ENCODE measurements at places on chromosomes 12 and 14.

DNA sequence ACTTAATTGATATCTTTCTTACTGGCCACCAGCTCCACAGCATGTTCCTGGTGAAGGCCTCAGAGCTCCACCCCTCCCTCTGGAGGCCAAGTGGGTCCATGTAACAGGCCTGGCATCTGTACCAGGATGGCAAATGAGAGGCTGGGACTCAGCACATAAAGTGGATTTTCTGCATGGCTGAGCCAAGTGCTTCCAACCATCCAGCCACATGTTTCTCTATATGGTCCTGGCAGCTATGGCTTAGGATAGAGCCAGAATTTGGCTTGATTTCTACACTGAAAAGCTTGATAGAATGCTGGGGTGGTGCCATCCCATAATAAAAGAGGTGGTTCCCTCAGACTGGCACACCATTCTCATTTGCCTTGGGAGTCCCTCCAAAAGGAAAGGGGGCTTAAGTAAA, 94.1 kb downstream of the PAX9 start:
- no peak for DNase-seq

DNA sequence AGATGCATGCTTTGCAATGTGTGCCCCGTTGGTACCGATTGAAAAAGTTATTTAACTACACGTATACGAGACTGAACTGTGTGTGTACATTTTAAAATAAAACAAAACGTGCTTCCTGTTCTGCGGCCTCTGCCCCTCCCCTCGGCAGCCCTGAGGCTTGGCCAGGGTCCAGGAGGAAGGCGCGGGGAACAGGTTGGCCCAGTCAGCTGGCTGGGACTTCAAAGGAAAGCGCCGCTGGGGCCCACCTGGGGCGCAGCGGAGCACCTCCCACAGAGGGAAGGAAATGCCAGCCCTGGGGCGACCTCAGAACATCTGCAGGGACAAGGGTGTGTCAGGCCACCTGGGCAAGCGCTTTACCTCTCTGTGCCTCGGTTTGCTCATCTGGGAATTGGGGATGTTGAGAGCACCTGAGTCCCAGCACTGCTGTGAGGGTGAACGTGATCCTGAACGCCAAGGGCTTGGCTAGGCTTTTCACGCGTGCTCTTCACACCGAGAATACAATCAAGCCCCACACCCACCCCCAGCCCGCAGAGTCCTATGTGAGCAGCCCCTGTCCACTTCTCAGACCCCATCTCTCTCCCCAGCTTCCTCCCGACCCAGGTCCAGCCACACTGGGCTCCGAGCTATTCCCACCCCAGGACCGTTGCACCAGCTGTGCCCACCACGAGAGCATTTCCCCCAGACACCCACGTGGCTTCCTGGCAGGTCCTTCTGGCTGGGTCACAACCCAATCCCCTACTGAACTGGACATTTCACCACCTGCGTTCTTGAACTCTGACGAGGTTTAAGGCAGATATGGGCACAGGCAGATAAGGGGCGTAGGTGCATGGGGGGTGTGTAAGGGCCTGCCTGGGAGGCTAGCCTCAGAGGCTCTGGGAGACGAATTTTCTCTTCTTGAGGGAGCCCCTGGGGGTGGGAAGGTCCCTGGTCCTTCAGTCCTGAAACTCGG, 41.9 kb upstream of the NCOR2 start:
- DNase-seq: peak; percentile 70

- DNase-seq: no peak
Observed at GRCh38 chr12:116665666-116666304, 72.1 kb downstream of the SPRING1 start.

DNA sequence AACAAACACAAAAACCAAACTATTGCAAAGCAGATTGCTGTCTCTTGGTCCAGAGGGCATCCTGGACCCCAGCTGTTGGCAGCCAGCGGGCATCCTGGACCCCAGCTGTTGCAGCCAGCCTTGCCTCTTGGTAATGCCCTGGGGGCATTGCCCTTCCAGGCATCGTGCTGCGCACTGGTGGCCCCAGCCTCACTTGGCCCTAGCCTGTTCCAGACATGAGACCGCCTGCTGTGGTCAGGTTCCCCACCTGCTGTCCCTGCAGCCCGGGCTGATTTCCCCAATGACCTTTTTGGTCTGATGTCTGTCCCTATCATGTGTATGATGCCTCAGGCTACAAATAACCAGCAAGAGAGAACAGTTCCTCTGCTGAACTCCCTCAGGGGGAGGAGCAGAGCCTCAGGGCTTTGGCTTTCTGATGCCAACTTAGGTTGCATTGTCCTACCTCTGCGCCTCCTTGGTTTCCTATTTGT, 20.8 kb downstream of the MLXIP start:
- no peak for DNase-seq

- no peak for DNase-seq
Observed at GRCh38 chr14:61471297-61472005, 150.1 kb downstream of the PRKCH start.

DNA sequence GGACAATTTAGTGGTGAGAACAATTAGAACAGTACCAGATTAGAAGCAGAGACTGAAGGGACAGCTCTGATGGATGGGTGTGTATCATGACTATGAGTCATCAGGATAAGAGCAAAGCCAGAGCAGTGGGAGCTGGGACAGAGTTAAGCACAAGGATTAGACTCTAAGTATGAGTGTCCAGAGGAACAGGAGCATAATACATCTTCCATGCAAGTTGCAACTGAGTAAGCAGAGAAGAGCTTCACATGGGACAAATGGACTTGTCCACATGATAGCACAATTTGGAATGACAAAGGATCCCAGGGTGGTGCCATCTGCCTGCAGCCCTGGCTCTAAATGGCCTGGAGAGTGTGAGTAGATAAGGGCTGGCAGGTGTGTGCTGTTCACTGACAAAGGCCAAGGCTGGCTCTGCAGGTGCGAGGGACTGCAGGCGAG, 226.4 kb upstream of the CAND1 start:
- no peak for DNase-seq

GRCh38 chr12:71216725-71217579, 59.2 kb upstream of the TSPAN8 start:
- peak; percentile 13 for DNase-seq

- DNase-seq: peak; percentile 29
Observed at GRCh38 chr12:95083938-95084337, 10.5 kb upstream of the NR2C1 start.

DNA sequence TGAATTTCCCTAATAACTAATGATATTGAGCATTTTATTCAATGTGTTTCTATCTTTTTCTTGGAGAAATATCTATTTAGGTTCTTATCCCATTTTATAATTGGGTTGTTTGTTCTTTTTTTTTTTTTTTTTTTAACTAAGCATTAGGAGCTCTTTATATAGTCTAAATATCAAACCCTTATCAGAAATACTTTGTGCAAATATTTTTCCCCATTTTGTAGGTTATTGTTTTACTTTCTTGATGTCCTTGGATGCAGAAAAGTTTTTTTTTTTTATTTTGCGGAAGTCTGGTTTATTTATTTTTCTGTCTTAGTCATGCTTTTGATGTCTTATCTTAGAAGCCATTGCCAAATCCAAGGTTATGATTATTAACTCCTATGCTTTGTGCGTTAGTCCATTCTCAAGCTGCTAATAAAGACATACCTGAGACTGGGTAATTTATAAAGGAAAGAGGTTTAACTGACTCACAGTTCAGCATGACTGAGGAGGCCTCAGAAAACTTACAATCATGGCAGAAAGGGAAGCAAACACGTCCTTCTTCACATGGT, 434.3 kb upstream of the TBX3 start:
- DNase-seq: no peak

GRCh38 chr14:50620341-50620740, 47.8 kb downstream of the SAV1 start:
- DNase-seq: no peak

DNA sequence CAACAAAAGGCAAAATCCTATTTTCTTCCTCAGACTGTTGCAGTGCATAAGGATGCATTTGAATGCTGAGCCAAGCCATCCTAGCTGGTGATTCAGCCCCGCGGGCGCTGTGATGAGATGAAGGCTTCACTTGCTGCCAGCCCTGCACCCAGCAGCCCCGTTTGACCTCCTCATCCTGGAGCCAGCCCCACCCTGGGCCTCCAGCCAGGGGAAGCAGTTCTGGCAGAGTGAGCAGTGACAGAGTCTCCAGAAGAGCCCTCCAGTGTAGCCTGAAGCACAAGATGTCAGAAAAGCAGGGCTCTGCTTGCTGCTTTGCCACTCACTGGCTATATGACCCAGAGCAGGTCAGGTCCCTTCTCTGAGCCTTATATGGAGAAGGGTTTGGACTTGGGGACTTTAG, 96.2 kb upstream of the HSPB8 start:
- DNase-seq: no peak

DNA sequence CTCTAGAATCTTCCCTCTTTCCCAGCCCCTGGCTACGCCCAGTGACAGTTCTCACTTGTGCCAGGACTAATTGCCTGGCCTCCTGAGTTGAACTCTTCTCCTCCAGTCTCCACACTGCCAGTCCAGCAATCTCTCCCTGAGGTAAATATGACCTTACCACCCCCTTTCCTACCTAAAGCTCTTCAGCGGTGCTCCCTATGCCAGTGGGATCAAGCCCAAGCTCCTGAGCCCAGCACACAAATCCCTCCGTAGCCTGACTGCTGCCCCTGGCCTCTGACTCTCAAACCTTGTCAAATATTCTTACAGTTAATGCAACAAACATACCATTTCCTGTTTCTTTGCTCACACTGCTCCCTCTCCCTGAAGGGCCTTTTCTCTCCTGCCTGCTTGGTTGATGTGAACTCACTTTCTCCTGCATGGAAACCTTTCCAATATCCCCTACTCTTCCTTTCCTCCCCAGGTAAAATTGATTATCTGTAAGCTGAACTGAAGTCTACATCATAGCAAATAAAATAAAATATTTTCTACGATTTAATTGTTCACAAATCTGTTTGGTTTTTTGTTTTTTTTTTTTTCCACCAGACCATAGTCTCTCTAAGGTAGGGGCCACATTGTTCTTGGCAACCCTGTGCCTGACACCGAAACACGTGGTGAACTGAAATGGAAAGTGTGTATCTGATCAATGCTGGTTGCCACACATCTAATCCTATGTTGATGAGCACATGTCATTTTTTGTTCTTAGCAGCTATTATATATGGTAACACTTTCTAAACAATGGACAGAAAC, 147.5 kb downstream of the SLC38A6 start:
- no peak for DNase-seq

GRCh38 chr14:99679996-99680395, 4.1 kb upstream of the CYP46A1 start:
- DNase-seq: no peak

- DNase-seq: no peak
Observed at GRCh38 chr12:41532072-41532471, 344.0 kb downstream of the PDZRN4 start.

DNA sequence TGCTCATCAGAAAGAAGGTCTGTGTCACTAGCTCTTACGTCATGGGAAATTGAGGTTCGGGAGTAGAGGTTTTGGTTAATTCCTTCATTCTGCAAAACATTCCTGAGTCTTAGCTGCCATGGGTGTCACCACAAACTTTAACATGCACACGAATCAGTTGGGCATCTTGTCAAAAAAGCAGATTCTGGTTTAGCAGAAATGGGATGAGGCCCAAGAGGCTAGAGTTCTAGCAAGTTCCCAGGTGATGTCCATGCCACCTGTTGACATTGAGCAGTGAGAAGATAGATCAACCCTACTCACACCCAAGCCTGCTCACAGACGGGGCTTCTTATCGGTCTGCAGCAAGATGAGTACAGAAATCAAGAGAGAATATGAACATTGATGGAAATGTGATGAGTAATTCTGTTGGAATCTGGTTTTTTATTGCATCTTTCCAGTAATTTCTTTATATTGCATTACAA, 11.7 kb upstream of the RIN3 start:
- DNase-seq: no peak

GRCh38 chr12:123131879-123132402, 18.9 kb downstream of the PITPNM2 start:
- no peak for DNase-seq

- no peak for DNase-seq
Observed at GRCh38 chr12:100473716-100474150, at the start of gene NR1H4. TSS of gene NR1H4 (plus strand) at chr12:100473866. CDS start at chr12:100493324, 19,458 bp downstream.

- DNase-seq: no peak
Observed at GRCh38 chr12:25320123-25321006, 69.6 kb upstream of the KRAS start.

- no peak for DNase-seq
Observed at GRCh38 chr14:93212432-93212831, 5.4 kb downstream of the UBR7 start.

DNA sequence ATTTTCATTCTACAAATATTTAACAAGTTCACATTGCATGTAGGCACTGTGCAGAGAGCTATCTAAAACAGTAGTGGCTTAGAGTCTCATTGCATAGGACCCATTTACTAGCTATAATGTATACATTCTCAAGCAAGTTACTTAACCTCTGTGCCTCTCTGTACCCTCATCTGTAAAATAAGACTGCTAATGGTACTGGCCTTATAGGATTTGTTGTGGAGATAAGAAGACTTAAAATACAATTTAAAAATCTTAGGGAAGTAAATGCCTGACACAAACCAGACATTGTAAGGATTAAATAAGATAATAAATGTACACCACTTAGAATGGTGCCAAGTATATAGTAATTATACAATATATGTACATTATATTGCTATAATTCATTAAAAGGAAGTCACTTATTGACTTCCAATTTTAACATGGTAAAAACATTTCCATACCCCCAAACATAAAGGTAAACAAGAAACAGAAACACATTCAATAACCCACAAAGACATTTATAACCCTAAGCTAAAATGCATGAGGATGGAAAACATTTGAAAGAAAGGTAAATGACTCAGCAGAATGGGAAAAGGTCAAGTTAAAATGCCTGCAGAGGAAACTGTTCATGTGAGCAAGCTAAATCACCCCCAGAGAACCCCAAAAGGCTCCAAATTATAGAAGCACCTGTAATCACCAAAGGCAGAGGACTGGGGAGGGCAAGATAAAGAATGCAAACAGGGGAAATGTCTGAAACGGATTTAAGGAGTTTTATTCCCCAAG, 30.8 kb downstream of the RPS6KA5 start:
- no peak for DNase-seq

DNA sequence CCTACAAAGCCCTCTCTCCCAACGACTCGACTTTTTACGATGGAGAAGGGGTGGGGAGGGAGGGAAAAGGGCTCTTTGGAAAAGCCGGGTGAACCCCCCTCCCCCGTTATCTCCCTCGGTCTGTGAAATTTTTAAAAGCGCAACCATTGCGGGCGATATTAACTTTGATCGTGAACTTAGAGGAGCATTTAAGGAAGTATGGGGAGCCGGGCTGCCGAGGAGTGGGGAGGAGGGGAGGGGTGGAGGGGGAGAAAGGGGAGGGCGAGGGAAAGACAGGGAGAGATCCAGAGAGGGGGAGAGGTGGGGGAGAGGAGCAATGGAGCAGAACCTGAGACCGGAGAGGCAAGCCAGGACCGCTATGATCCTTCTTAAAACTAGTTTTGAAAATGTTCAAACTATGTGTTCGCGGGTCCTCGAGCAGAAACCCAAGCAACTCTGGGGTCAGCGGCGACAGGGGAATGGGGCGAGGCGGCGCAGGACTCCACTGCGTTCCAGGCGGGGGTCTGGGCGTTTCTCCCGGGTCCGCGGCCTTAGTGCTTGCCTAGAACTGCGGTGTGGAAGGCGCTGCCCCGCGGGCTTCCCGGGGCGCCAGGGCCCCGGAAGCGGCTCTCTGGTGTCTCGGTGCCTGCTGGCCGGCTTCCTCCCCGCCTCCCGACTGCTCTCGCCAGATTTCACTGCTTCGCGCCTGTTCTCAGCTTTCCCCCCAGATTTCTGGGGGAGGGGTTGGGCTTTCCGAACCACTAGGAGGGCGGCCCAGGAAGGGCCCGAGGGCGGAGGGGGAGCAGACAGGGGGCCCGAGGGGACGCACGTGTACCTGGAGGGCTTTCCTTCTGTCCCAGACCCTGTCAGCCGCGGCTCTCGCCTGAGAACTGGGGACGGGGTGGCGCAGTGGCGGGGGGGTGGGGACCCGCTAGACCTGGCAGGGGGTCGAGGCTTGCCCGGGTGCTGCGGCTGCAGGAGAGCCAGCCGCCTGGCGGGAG, at the start of gene HOTAIR:
TSS of gene HOTAIR (minus strand) at position 871 of the 980 bp plus-strand sequence.
- DNase-seq: no peak
